ENCODE measurements at places on chromosomes 13 and 19.

DNA sequence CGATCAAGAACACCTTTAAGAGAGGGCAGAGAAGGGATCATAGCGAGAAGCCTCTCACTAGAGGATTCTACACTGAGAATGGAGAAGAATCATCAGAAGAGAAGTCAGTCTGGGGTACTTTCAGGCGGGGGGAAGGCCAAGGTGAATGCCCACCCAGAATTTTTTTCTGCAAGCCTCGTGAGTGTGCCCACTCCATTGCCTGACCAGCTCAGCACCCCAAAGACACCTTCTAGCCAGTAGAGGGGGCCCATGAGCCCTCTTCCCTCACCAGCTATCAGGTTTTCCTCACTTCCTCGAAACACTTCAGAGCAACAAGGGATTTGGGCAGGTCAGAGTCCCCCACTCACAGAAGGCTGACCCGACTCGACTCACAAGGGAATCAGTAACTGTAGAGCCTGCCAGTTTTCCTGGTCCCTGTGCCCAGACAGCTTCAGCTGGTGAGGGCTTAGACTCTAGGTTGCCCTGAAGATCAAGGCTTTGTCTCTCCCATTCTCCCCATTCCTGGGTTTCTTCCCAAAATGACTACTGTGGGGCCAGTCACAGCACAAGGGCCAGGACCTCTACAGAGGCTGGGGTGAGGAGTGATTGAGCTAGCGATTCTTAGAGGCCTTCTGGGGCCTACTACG lies 18.4 kb downstream of the NLRP13 start:
- no peak for DNase-seq

DNA sequence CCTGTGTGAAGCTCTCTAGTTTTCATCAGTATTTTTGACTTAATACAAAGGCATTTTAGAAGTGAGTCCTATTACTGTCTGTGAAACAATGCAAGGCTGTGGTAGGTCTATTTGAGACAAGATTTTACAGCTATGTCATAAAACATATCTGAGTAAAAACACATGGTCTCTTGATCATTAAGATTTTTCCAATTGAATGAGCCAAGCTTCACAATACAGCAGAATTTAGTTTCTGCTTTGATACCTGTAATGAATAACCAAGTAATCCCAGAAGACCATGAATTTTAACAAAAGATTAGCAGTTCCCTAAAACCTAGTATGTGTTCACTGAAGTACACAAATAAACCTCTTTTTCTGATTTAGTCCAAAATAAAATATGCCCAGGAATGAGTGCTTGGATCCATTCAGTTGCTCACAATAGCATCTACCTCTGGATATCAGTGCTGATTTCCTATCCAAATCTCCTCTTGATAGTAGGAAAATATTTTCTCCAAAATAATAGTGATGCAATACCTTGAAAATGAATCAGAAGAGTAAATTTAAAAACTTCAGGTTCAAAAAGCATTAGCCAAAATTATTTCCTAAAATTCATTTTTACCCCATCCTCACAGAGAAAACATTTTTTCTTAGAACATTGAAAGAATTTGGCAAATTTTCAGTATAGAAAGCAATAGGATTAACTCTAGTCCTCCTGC lies 533.5 kb upstream of the SGCG start:
- no peak for DNase-seq

DNA sequence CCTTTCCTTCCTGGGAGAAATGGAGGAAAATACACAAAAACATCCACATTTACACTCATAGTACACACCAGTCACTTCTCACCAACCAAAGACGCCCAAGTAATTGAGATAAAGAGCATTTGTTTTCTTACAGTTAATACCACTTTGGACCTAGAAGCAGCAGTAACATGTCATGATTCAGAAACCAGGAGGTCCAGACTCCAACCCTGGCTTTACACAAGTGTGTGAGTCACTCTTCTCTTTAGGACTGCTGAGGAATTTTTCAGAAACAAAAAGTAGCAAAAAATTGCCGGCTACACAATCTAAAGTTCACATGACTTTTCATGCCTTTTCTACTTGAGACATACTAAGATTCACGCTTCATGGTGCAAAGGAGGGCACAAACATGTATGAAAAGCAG lies 42.1 kb downstream of the TUBGCP3 start:
- DNase-seq: no peak

- no peak for DNase-seq
These were observed 287.5 kb upstream of the SOX21 start for GRCh38 chr13:94999871-95000270.

GRCh38 chr13:79445968-79446645 lies 34.8 kb upstream of the NDFIP2 start:
- no peak for DNase-seq

- DNase-seq: no peak
These were observed 119.2 kb downstream of the FRY start for GRCh38 chr13:32150794-32151193.

- DNase-seq: no peak
These were observed 912 bp downstream of the SSC5D start for GRCh38 chr19:55488986-55489710.

DNA sequence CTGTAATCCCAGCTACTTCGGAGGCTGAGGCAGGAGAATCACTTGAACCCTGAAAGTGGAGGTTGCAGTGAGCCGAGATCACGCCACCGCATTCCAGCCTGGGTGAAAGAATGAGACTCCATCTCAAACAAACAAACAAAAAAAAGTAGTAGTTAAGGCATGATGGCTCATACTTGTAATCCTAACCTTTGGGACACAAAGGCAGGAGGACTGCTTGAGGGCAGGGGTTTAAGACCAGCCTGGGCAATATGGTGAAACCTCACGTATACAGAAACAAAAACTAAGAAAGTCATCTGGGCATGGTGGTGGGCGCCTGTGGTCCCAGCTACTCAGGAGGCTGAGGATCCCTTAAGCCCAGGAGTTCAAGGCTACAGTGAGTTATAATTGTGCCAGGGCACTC lies 1.8 kb downstream of the DNMT1 start:
- no peak for DNase-seq

- DNase-seq: no peak
These were observed 46.9 kb downstream of the FLT1 start for GRCh38 chr13:28447989-28448388.

DNA sequence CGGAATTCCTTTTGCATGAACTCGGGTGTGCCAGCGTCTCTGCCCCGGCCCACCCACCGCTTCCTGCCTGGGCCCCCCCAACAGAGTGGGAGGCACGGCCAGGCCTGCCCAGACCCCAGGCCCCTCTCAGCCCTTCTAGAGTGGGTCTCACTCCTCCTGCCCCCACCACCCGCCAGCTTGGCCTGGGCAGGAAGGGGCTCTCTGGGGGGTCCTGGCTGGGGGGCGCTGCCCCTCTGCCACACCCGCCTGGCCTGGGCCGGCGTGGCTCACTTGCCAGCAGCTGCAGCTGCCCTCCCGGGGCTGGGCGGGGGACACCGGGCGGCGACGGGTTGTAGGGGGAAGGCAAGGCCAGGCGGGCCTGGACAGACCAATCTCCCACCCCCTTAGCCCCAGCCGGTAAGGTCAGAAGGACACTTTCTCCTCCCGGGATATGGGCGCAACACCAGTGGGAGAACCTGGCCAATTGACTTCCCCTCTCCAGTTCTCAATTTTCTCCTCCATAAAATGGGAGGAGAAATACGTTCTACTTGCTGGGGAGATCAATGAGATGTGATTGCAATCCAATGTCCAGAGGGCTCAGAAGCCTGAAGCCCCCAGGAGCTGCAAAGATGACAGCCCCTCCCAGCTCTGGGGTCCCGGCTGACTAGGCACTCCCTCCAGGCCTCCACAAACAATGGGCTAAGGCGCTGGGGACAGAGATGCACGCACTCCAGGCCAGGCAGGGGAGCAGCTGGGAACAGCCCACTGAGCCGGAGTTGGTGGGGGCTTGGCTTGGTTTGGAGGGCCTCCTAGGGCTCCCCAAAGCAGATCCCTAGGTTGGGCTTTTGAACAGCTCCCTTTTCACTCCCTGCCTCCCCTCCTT lies 2.4 kb downstream of the CRLF1 start:
- no peak for DNase-seq

GRCh38 chr19:53626486-53626885 lies 5.3 kb upstream of the DPRX start:
- no peak for DNase-seq

- DNase-seq: no peak
These were observed 102.2 kb upstream of the EDNRB start for GRCh38 chr13:78020861-78021260.

- DNase-seq: no peak
These were observed 7.7 kb downstream of the PAF1 start for GRCh38 chr19:39382991-39383828.

GRCh38 chr19:30712431-30713337 lies 340.5 kb downstream of the ZNF536 start:
- DNase-seq: no peak

DNA sequence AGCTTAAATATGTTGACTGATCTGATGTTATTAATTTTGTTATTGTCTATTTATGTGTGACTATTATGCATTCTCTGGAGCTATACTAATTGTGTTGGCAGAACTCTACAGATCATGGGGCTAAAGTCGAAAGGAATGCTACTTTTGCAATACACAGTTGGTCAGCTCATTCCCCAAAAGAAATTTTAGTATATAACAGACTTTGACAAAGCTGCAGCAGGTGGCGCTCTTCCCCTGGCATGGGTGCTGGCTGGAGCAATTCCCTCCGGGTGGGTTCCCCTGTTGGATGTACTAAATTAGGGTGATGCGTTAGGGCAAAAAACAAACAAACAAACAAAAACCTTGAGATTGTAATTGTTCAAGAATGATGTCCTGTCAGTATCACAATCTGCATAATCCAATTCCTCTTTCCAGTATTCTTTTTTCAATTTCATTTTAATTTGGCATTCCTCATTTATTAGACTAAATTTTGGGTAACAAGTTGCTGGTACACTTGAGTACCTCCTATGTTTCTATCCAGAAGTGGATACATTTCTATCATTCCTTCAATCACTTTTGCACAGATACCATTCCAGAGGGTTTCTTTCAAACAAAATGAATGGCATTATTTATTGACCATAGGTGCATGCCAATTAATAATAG lies 322.8 kb upstream of the EDNRB start:
- no peak for DNase-seq

GRCh38 chr19:460877-461720 lies at the start of gene SHC2:
SHC2 (minus strand) TSS chr19:461033; CDS start chr19:460996, 37 bp downstream.
- DNase-seq: no peak

DNA sequence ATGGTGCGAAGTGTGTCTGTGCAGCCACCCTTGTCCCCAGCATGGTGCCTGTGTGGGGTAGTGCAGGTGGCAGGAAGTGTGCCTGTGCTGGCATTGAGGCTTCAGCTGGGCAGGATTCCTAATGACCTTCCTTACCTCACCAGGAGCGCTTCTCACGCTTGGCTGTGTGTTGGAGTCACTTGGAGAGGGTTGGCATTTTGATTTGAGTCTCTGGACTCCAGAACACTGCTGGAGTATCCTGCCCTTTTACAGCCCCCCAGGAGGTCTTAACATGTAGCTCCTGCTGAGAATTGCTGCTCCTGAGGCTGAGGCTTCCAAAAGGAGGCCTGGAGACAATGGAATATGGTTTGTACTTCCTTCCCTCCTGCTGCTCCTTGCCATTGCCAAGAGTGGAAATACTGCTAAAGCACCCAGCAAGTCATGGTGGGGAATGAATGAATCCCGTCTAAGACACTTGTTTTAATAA lies 87.1 kb downstream of the ARHGEF7 start:
- DNase-seq: no peak

GRCh38 chr13:105816994-105817393 lies 718.5 kb downstream of the EFNB2 start:
- no peak for DNase-seq

GRCh38 chr13:30737511-30738337 lies 2.4 kb downstream of the ALOX5AP start:
- DNase-seq: no peak

DNA sequence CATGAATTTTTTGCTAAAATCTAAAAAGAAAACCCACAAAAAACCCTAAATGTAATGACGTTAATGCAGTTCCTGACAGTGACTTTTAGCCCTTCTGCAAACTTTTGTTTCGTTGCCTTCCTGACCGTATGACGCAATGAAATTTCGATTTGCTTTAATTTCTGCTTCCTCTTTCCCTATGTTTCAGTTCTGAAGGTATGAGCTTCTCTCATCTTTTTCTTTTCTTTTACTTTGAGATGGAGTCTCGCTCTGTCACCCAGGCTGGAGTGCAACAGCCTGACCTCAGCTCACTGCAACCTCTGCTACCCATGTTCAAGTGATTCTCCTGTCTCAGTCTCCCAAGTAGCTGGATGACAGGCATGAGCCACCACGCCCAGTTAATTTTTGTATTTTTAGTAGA lies 6.1 kb upstream of the LILRA5 start:
- no peak for DNase-seq

- no peak for DNase-seq
These were observed 778.7 kb downstream of the OLFM4 start for GRCh38 chr13:53807251-53807834.

DNA sequence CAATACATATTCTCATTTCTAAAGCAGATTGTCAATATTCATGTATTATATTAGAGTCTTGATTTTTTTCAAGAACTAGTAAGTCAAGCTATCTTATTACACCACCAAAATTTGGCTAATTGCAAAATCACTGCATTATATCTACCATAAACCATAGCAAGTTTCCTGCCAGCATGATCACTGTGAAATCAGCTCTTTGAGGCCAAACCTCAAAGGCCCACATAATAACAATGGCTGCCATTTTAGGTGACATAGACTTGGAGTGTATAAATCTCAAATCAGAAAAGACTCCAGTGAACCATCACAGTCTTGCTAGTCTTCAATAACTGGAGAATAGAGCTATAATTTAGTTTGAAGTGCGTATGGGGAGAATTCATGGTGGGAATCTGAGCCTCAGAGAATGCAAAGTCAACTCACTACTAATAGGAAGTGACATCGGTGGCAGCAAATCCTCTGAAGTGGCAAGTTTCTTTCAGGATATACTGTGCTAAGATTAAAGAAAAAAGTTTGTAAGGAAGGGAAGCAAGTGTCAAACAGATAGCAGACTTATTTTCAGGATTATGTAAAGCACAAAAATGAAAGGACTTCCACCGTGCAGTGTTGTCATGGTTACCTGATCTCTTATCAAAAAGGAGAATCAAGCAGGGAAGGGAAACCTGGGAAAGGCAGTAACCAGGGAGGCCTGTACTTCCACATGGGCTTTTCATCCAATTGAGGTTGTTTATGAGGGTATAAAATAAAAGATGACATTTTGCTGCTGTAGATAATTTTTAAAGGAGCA lies 117.4 kb upstream of the FNDC3A start:
- no peak for DNase-seq

GRCh38 chr19:14346279-14346678 lies 35.0 kb upstream of the ADGRE5 start:
- no peak for DNase-seq

Data from thoracic aorta (tissue), 2 donors.